ENCODE measurements at places on chromosomes 16 and 17. TPM values are rescaled to one million over a fixed set of nuclear protein-coding genes. Genes with fewer than 3 reads are reported as not detected.

The MT1F gene
- polyA plus RNA-seq = 1.8 TPM

The ABI3 gene
- not detected for polyA plus RNA-seq

The TBC1D3L gene
- 33.5 TPM for polyA plus RNA-seq

The HOXB8 gene
- polyA plus RNA-seq = not detected

The CDC42EP4 gene
- 29.0 TPM for polyA plus RNA-seq

The CLEC3A gene
- polyA plus RNA-seq = not detected

The CD19 gene
- not detected for polyA plus RNA-seq

The HP gene
- polyA plus RNA-seq = not detected

The NOG gene
- polyA plus RNA-seq = 2.1 TPM

All from neural cell (in vitro differentiated cells).